ENCODE measurements at places on chromosomes 5 and 9. TPM values are rescaled to one million over a fixed set of nuclear protein-coding genes. Genes with fewer than 3 reads are reported as not detected.

The ENTPD8 gene
- polyA plus RNA-seq, result 0.07 TPM

The ARID3C gene
- polyA plus RNA-seq, result not detected

The IER5L gene
- 13.4 TPM for polyA plus RNA-seq

The SELENOP gene
- 0.55 TPM for polyA plus RNA-seq

The MEGF10 gene
- not detected for polyA plus RNA-seq
